Activated CD8-positive, alpha-beta memory T cell treated with anti-CD3 and anti-CD28 coated beads for 1 hour (primary cell): ENCODE measurements at places on chromosomes 12 and 14.

GRCh38 chr14:79766511-79766910, 444.8 kb downstream of the DIO2 start:
- DNase-seq, result no peak

DNA sequence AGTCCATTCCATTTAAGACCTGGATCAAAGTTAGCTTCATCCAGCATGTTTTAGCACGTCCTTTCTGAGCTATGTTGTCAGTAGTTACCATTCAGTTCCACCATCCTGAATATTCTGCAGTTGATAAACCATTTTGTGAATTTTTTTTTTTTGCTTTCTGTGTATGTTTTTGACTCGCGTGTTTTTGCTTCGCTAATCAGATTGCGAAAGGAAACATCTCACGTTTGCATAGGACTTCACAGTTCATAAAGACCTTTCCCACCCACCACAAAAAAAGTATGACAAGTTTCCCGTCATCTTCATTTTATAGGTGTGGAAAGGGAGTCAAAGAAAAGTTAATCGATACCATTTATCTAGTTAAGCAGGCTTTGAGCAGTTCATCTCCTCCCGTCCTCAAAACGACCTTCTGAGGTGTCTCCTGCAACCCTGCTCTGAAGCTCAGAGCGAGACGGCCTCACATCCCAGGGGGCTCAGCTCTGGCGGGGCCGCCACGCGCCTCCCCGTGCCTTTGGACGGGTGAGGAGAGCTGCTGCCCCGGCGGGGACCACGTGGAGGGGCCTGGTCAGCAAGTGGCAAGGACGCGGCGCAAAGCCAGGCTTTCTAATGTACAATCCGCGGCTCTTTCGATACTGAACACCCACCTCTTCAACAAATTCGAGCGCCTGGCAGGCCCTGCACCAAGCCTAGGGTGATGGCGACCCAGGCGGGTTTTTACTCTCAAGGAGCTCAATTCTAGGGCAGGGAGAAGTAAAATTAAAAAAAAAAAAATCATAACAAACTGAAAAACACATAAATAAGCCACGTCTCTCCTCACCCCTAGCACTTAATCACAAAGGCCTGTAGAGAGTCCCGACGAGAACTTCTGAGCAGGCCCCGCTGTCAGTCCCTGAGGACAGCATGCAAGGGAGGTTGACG, 988 bp upstream of the TMEM263 start:
- DNase-seq, result no peak

DNA sequence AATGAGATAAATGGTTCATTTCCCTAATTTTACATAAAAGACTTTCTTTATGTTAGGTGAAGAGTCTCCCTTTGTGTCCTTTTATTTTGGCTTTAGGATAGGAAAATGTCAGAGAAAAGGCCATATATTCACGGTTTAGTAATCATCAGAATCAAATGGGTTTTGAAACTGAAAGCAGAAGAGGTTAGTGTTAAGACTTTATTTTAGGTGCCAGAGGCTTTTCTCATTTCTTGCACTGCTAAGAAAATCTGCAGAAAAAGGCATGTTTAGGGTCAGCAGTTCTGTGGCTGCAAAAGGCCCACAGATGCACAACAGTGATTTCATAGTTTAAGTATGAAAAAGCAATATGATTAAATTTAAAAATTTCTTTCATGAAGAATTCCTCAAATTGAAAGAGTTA, 80.4 kb upstream of the SINHCAF start:
- DNase-seq, result no peak

GRCh38 chr12:48336564-48336963, 14.2 kb downstream of the ZNF641 start:
- DNase-seq, result no peak

DNA sequence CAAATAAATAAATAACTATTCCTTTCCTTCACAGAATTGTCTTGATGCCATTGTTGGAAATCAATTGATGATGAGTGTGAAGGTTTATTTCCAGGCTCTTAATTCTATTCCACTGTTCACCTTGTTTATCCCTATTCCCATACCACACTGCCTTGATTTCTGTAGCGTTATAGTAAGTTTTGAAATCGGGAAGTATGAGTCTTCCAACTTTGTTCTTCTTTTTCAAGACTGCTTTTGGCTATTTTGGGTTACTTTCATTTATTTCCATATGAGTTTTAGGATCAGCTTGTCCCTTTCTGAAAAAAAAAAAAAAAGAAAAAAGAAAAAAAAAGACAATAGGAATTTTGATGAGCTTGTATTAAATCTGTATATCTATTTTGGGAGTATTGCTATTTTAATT, 9.3 kb upstream of the CDK2AP1 start:
- no peak for DNase-seq
